ENCODE measurements at places on chromosomes 5 and 9.

GRCh38 chr5:154782812-154783592 is 27.8 kb downstream of the LARP1 start:
- no peak for DNase-seq

DNA sequence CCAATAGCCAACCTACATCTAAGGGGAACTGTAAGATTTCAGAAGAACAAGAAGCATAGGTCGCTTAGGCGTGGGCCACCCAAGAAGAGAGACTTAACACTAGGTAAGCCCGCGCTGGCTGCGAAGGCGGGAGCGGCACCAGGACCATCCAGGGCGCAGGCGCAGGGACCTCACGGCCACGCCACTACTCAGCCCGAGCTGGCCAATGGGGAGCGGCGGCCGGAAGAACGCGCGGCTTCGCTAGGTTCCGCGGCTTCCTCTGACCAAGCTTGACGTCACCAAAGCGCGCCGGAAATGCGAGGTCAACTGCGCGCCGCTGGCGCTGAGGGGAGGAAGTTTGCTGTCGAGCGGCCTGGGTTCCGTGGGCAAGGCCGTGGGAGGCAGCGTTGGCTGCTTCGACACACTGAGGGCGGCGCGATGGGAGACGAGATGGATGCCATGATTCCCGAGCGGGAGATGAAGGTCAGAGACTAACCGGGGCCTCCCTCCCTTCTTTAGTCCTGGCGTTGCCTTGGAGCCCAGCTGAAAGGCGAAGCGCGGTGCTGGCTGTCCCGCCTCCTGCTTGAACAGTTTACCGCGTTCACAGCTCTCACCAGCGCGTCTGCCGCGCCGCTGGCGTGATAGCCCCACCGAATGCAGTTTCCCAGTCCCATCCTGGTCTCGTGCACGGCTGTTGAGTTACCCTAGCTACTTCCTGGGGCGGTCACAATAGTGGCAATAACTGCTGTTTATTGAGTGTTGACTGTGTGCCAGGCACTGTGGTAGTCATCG is at the start of gene NUP214:
Gene NUP214, plus strand, starts transcription at position 299 of the 771 bp plus-strand sequence. Its CDS starts 119 bp downstream, at position 418.
- peak; percentile 83 for DNase-seq

DNA sequence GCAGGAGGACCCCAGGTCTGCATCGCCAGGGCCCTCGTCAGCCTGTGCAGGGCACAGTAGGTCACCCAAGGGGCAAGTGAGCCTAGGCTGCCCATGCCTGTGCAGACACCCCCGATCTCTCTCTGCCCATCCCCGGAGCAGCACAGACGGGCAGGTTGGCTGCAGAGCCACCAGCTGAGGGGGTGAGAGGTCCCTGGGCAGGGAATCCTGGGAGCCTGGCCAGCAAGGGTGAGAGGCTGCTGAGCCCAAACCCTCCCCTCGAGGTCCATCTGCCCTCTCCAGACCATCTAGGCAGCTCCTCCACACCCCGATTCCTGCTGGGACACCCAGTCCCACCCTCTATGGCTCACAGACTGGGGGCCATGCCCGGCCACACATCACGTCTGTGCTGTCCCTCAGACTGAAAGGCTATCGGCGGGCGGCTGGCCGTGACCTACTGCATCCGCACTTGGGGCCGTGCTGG is 2.8 kb upstream of the DPP7 start:
- no peak for DNase-seq

DNA sequence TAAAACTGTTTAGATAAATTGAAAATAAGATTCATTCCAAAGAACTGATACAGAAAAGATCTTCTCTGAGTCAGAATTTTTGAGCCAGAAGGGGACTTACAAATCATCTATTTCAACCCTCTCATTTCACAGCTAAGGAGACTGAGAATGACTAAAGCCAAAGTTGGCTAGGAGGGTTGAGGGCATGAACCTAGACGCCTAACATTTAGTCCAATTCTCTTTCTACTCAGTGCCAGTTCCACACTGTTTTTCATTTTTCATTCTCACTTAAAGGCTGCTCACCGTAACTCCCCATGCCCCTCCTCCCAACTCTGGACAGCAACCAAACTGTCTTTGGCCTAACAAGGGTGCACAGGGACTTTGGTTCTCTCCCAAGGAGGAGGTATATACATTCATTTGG is 364.0 kb downstream of the NDUFS4 start:
- no peak for DNase-seq

- no peak for DNase-seq
Observed at GRCh38 chr5:33588654-33589372, 148.0 kb downstream of the TARS1 start.
